ENCODE measurements at places on chromosomes 3 and 15.

DNA sequence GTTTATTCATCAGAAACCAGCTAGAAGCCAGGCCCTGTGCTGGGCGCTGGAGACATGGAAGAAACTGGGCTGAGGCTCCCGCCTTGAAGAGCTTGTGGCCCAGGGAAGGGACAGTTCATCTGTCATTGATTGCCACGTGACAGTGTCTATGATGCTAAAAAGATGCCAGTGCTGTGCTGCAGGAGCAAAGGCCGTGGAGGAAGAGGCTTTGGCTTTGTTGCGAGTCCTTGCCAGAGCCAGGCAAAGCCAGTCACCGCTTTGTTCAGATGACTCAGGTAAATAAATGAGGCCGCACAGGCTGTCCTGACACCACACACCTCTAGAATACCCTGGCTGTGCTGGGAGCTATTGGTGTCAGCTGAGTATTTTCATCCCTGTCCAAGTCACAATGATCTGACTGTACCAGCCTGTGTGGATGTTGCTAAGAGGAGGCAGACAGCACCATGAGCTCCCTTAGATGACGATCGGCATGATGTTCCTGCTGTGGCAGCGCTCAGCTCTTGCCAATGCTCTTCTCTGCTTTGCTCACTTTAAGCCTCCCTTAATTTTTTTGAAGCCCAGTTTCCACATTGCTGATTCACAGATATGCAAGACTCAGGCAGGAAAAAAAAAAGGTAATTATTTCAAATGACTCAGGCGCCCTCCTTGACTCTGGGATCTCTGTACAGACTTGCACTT lies 77.5 kb downstream of the CCNL1 start:
- DNase-seq: no peak

- no peak for DNase-seq
Observed at GRCh38 chr3:73467211-73467610, 157.5 kb downstream of the PDZRN3 start.

GRCh38 chr3:194265505-194265892 lies 85.6 kb downstream of the CPN2 start:
- DNase-seq: no peak

- DNase-seq: peak; percentile 32
Observed at GRCh38 chr15:90851940-90852339, 16.4 kb upstream of the FURIN start.

DNA sequence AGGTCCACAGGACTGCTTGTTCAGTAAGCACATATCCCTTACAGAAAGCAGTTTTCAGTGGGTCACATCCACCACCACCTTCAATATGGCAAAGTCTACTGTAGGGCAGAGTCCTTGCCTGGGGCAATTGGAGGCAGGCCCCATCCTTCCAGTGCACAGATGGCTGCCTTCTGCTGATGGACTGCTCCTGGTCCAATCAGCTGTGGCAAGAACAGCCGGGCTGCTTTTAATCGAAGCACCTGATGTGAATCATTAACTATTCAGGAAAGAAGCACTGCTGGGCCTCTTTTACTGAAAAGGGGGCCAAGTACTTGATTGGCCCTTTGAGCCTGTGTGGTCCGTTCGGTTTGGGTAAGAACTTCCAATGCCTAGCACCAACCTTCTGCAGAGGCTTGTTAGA lies 24.4 kb downstream of the LARS2 start:
- no peak for DNase-seq

GRCh38 chr3:1943395-1944118 lies 155.1 kb upstream of the CNTN4 start:
- no peak for DNase-seq

GRCh38 chr3:179981646-179982045 lies 55.1 kb downstream of the PEX5L start:
- DNase-seq: no peak
